ENCODE measurements at places on chromosomes 4 and X.

GRCh38 chrX:6826856-6827255, 291.9 kb upstream of the VCX3A start:
- DNase-seq = peak; percentile 16

- no peak for DNase-seq
Observed at GRCh38 chr4:25523405-25523804, 132.2 kb upstream of the SLC34A2 start.

DNA sequence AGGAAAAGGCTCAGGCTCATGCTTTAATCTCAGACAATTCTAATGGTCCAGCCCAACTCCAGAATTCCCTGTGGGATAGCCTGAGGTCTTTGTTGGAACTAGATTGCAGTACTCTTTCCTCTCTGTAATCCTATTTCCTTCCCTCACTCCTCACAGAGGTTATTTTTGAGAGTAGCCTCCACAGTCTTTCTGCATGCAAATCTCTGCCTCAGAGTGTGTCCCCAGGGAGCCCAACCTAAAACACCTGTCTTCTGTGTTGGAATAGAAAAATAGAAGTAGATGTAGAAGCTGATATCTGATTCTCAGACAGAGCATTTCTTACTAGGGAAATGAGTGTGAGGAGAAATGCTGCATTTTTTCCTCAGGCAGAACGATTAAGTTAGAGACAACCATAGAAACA, 915.5 kb upstream of the EPHA5 start:
- no peak for DNase-seq

GRCh38 chr4:10480616-10481015, 23.4 kb upstream of the ZNF518B start:
- no peak for DNase-seq

- DNase-seq = no peak
Observed at GRCh38 chrX:91079342-91080114, 355.1 kb upstream of the PABPC5 start.

- peak; percentile 47 for DNase-seq
Observed at GRCh38 chr4:65538571-65538970, 131.7 kb downstream of the EPHA5 start.

GRCh38 chrX:96843566-96843965, 40.1 kb upstream of the RPA4 start:
- DNase-seq = peak; percentile 20

- DNase-seq = no peak
Observed at GRCh38 chrX:6053141-6053540, 175.5 kb downstream of the NLGN4X start.

DNA sequence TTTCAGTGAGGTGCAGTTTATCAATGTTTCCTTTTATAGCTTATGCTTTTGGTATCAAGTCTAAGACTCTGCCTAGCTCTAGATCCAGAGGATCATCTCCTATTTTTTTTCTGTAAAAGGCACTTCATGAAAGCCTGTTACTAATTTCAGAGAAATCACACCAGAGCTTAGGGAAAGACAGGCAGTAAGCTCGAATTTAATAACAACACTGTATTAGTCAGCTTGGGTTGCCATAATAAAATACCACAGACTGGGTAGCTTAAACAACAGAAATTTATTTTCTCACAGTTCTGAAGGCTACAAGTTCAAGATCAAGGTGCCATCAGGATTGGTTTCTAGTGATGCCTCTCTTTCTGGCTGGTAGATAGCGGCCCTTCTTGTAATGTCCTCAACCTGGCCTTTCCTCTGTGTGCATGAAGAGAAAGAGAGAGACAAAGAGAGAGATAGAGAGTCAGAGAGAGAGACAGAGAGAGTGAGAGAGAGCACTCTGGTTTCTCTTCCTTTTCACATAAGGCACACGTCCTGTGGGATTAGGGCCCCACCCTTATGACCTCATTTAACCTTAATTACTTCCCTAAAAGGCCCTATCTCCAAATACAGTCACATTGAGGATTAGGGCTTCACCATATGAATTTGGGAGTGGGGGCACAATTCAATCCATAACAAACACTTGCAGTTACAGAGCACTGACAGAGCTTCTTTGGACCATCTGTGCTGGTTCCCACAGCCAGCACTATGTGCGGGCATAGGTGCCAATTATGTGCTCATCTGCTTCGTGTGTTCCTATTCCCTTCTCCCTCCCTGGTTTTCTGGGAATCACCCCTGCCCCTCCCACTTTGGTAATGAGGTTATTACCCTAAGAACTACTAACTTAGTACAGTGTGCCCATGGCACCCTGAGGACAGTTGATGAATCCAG, 114.8 kb upstream of the MED14 start:
- DNase-seq = peak; percentile 3

- no peak for DNase-seq
Observed at GRCh38 chrX:17814557-17814956, 46.5 kb downstream of the RAI2 start.

DNA sequence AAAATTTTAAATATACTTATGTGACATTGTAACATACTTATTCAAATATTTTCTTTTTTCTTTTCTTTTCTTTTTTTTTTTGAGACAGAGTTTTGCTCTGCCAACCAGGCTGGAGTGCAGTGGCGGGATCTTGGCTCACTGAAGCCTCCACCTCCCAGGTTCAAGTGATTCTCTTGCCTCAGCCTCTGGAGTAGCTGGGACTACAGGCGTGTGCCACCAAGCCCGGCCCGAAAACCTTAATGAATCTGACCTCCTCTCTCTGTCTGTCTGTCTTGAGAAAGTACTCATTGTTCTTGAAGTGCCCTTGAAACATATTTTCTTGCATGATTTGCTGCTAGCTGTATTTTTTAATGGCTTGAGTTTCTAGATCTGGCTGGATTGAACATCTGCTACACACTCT, 136.8 kb downstream of the ANAPC4 start:
- no peak for DNase-seq

DNA sequence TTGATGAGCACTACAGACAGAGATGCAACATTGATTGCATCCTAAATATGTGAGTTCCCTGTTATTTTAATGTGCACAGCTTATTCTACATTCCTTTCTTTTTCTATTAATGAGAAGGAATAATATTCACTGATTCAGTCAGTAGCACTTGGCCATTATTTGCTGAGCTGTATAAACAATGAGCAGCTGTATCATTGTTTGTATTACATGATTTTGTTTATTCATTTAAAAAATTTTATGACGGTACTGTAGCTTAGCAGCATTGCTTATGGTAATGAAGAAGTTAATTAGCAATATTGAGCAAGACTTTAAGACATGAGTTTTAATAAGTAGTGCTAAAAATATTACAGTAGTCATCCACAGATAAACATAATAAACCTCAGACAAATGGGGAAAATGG, 582.0 kb downstream of the ADGRL3 start:
- no peak for DNase-seq

DNA sequence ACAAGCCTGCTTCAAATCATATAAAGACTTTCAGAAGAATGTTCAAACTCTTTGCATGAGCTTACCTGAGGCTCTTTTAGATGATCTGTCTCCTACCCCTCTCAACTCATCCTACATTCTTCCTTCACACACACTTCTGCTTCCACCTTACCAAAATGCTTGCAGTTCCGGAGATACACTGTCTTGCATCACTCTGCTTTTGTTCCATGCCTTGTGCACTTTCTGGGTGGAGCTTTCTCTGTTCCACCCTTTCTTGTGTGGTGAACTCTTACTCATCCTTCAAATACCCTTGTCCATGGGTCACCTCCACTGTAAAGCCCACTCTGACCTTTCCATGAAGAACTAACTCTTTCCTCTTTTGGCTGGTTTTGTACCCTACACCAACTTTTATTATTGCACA, 18.4 kb upstream of the MGST2 start:
- DNase-seq = no peak

DNA sequence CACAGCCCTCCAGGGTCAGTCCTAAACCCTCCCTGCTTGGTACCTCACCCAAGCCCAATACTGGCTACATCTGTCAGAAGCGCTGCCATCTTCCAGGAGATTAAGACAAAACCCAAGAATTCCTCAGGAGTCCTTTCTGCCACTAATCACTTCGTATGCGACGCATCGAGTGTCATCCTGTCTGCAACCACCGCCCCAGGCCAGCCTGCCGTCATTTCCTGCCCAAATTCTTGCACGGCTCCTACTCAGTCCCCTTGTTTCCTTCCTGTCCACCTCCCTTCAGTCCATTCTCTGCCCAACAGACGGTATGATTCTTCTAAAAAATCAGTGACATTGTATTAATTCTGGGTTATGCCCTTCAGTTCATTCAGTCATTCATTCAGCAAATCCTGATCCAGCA, 113.6 kb downstream of the NFKB1 start:
- no peak for DNase-seq

DNA sequence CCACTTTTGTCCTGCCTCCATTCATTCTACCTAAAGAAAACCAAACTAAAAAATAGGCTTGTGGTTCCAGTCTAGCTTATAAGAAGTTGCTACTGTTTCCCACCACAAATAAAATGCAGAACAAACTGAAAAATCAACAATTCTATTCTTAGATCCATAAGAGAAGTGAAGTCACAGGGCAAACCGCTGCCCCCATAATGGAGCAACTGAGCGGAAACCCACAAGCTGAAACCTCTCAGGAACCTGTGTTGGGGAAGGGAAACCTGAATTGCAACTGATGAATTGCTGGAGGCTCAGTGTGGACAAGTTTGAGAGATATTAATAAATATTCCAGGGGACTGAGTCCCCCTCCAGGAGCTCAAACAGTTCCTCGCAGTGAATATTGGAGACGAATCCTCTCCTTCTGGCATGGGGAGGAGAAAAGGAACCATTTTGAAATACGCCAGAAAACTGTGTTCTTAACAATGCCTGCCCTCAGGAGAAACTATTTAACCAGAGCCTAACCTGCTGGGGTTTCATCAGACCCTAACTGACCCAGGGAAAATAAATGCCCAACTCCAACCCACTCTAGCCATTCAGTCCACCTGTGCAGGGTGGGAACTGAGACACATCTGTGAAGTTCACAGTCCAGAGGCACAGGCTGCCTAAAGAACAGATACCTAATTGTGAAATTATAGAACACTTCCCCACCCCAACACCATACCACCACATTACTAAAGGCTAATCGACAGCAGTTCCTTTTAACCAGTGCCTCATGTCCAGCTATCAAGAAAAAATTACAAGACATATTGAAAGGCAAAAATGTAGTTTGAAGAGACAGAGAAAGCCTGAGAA, 22.8 kb upstream of the SH3RF1 start:
- DNase-seq = no peak

GRCh38 chr4:17763416-17763815, 18.0 kb downstream of the FAM184B start:
- DNase-seq = no peak

DNA sequence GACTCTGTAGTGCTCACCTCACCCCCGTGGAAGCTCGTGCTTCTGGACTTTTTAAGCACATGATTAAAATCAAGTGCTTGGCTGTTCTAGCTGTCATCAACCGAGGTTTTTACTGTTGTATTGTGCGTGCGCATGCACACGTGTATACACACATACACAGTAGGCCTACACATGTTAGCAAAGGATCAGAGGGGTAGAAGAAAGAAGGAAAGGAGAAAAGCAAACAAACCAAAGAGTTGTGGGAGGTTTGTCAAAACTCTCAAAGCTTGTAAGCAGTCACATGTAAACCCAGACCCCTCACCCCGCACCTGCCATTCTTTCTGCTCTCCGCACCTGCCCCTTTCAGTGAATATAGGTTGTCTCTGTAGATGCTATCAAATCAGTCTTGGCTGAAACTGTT, 311.8 kb downstream of the HS3ST1 start:
- DNase-seq = no peak

DNA sequence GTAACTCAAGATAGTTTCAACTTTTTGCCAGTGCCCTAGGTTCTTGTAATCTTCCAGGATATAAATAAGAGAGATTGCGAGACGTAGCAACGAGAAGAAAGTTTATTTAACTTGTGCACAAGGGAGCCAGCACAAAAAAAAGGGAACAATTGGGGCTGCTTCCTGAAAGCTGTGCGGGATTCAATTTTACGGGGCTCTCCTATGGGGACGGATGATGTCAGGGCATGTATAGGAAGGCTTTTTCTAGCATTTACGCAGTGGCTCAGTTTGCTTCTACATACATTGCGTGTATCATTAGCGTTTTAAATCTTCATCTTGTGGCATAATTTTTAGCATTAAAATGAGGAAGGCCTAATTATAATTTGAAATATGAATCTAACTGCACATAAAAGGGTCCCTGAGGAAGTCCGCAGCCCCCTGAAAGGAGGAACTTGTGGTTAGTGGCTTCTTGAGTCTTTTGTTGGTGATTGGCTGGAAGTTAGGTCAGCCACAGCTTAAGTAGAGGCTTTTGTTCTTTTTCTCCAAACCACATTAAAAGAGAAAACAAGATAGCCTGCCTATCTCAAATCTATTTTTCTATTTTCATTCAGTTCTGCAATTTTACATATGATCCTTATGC, 668.2 kb upstream of the NDST4 start:
- no peak for DNase-seq

DNA sequence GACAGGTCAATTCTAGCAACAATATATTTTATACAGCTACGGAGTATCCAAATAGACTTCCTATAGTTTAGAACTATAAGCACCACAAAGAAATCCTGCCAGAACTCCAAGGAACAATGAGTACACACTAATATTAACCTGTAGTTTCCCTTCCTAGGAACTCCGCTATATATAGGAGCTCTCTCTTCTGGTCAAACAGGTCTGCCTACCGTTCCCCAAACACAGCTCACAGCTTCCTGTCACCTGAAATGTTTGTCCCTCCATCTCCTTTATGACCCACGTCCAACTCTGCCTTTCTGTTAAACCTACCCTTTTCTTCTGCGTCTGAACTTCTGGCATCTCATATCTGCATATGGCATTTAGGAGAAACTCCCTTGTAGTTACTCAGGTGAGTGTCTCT, 10.5 kb upstream of the GJB1 start:
- no peak for DNase-seq

- DNase-seq = peak; percentile 33
Observed at GRCh38 chrX:136032370-136032769, 47.1 kb downstream of the SLC9A6 start.

- DNase-seq = no peak
Observed at GRCh38 chr4:118814891-118815290, 21.0 kb downstream of the SEC24D start.

GRCh38 chrX:152861116-152861515, 30.3 kb downstream of the NSDHL start:
- DNase-seq = peak; percentile 18

- no peak for DNase-seq
Observed at GRCh38 chrX:18389966-18390365, 35.4 kb upstream of the CDKL5 start.

- no peak for DNase-seq
Observed at GRCh38 chrX:21905313-21905712, 35.2 kb upstream of the SMS start.

DNA sequence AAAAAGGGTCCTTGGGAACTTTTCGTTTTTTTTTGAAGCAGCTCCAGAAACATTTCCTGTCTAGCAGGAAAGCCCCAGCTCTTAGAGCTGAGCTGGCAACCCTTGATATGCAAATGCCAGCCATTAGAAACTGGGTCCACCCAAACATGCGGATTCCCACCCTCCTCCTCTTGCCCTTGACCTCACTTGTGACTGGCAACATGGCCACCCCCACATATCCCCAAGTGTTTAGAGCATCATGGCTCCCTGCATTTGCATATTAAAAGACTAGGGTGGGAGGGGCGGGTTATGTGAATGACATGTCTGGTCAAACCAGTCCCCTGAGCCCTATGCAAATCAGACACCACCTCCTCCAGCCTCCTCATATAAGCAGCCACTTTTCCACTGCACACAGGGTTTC, 671.1 kb downstream of the FAT4 start:
- DNase-seq = peak; percentile 18

All from mesenchymal stem cell (in vitro differentiated cells and primary cell).